Kasumi-1 (cell line): ENCODE measurements at places on chromosomes 16 and 17.
A peak's percentile ranks its signal among the peaks of the same experiment; 100 is the strongest.

DNA sequence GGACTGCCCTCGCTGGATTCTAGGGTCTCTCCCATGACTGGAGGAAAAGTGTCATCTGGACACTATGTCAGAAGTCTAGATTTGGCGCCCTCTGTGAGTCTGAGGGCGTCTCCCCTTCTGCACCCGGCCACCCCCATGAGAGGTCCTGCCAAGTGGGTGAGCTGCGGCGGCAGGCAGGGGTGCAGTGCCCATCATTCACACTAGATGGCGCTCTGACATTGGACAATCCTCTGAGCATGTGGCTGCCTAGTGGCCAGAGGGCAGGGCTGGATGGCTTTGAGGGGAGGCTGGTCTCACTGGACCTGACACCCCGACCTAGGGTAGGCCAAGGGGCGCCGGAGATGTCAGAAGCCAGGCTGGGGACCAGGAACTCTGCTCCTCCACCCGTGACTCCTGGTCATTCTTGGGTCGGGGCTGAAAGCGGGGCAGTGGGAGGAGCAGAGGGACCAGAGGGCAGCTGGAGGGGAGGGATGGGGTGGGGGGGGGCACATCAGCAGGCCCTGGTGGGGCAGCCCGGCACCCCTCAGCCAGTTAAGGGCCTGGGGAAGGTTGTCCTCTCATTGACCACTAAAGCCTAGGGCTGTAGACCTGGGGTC, 28.0 kb downstream of the MRM1 start:
- DNase-seq: peak; percentile 72

DNA sequence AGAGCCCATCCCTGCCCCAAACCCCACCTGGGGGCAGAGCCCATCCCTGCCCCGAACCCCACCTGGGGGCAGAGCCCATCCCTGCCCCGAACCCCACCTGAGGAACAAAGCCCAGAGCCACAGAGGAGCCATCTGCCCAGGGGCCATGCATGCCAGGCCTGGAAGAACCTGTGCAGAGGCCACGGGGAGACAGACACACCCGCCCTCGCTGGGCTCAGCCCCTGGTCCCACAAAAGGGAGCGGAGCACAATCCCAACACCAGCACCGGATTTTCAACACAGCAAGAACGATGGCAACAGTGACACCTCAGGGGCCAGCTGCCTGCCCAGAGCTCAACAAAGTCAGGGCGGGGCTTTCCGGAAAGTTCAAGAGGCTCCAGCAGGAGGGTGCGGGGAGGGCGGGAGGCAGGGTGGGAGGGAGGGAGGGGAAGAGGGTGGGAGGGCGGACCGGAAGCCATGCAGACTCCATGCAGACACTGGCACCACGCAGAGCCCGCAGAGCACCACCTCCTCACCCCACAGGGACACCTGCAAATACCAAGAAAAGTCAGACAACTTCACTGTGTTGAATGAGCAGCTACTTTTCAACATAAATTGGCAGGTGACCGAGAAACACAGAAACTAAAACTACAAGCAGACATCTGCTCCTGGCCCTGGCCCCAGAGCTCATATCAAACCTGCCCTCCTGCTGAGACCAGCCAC, 27.9 kb upstream of the C16orf95 start:
- no peak for DNase-seq

- no peak for DNase-seq
These were observed 508.4 kb upstream of the GOT2 start for GRCh38 chr16:59242556-59242955.

GRCh38 chr16:50153596-50154419, 702 bp downstream of the TENT4B start:
- peak; percentile 14 for DNase-seq

DNA sequence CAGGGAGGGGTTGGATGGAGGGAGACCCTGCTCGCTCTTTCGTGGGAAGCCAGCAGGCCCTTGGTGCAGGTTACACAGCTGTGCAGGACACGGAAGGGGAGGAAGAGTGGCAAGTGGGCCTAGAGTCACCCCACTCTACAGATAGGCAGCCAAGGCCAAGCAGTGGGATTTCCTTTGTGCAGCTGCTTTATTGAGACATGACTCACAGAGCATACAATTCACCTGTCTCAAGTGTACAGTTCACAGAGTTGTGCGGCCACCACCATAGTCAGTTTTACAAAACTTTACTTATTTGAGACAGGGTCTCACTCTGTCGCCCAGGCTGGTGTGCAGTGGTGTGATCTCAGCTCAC, 91.2 kb upstream of the CIBAR2 start:
- no peak for DNase-seq

DNA sequence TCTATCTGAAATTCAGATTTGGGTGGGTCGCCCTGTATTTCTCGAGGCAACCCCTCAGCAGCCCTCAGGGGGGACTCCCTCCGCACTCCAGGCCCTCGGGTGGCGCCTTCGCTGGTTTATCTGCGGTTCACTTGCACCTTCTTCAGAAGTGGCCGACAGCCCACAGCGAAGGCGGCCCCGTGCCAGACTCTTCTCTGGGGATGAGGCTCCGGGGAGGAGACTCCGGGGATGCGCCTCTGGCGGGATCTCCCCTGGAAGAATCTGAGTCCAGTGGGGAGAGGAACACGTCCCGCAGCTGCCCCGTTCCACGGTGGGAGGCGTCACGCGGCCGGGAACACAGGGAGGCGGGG, 63.9 kb upstream of the DNAJA2 start:
- peak; percentile 74 for DNase-seq

DNA sequence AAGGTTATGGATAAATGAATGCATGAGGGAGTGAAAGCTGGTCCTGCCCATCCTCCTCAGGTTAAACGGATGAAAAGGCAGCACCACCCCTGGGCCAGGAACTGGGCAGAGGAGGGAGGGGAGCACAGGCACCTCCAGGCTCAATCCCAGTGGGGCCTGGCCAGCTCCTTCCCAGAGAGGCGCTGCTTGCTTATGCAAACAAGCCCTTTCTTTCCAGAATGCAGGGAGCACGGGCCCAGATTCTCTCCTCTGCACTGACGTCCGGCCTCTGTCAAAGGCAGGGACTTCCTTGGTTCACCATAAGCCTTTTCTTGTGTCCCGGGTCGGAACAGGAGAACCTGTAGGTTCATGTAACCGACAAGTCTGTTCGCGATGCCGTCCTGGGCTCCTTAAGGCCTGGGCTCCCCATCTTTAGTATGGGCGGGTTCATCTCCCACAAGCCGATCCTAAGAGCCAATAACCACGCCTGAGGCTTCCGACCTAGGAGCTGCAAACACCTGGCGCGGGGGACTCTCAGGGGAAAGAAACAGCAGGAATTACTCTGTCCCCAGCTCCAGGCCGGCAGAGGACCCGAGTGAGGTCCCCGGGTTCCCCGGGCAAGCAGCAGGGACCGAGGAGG, 16.3 kb downstream of the ENPP7 start:
- no peak for DNase-seq

GRCh38 chr17:79658811-79659207, 48.0 kb upstream of the RBFOX3 start:
- DNase-seq: peak; percentile 13

DNA sequence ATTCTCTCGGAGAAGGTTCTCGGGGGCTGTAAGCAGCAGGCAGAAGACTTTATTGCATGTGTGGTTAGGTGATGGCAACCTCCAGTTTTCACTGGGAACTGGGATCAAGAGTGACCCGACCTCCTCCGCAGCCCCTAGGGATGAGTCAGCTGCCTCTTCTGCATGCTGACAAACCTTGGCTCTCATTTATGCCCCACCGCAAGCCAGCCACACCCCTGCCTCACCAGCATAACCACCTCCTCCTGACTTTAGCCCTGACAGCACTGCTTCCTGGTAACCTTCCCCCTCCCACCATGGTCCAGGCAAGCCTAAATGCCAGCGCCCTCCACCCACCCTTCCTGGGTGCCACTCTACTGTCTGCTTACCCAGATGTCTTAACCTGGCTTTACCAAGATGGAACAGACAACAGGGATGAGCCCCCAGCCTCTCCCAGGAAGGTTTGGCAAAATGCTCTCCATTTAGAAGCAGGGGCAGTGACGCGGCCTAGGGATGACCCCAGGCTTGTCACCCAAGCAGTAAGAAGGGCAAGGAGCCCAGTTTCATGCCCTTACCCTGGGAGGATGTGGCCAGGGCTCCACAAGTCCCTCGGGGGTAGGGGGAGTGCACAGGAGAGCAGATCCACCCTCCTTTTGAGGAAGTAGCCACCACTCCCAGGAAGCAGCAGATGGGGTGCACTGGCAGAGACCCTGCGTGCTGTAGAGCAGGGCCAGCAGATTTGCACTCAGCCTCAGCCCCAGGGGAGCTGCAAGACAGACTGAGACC, 73.5 kb downstream of the GOSR1 start:
- DNase-seq: peak; percentile 90

DNA sequence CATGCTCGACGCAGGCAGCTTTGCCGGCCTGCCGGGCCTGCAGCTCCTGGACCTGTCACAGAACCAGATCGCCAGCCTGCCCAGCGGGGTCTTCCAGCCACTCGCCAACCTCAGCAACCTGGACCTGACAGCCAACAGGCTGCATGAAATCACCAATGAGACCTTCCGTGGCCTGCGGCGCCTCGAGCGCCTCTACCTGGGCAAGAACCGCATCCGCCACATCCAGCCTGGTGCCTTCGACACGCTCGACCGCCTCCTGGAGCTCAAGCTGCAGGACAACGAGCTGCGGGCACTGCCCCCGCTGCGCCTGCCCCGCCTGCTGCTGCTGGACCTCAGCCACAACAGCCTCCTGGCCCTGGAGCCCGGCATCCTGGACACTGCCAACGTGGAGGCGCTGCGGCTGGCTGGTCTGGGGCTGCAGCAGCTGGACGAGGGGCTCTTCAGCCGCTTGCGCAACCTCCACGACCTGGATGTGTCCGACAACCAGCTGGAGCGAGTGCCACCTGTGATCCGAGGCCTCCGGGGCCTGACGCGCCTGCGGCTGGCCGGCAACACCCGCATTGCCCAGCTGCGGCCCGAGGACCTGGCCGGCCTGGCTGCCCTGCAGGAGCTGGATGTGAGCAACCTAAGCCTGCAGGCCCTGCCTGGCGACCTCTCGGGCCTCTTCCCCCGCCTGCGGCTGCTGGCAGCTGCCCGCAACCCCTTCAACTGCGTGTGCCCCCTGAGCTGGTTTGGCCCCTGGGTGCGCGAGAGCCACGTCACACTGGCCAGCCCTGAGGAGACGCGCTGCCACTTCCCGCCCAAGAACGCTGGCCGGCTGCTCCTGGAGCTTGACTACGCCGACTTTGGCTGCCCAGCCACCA, 9.7 kb downstream of the VASN start:
- DNase-seq: no peak

DNA sequence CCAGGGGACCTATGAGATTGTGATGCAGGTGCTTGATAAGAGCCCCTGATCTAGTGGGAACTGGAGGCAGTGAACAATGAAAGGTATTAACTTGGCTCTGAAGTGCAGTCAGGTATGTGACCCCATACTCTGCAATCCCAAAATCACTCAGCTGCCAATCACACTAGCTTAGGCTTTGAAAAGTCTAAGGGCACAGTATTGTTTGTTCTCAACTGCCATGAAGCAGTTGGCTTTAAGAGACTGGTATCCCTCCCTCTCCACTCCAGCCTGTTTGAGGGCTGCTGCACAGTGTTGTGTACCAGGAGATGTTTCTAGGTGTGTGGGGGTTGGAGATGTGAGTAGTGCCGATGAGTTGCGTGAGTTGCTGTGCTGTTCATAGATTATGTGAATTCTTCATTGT, 2.4 kb downstream of the YPEL2 start:
- DNase-seq: no peak

DNA sequence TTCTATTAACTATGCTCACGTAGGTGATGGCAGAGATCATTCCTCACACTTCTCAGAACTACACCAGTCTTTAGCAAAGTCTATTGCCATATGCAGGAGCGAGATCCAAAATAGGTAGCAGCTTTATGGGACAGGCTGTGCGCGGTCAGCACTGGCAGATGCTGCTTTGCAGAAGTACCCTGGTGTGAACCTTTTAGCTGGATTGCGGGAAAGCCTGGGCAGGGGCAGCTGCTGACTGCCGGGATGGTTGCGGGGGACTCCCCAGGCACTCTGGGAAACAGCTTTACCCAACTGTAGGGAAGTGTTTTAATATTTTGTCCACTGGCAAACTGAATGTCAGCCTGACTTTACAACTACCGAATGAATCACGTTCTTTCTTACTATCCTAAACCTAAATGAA, 251.3 kb downstream of the HS3ST3A1 start:
- DNase-seq: no peak

- DNase-seq: peak; percentile 19
These were observed 11.7 kb downstream of the ZFHX3 start for GRCh38 chr16:73036074-73036826.

GRCh38 chr17:8619294-8619693, 11.2 kb downstream of the MYH10 start:
- DNase-seq: no peak

GRCh38 chr17:80947200-80947940, 44.3 kb upstream of the CHMP6 start:
- no peak for DNase-seq

DNA sequence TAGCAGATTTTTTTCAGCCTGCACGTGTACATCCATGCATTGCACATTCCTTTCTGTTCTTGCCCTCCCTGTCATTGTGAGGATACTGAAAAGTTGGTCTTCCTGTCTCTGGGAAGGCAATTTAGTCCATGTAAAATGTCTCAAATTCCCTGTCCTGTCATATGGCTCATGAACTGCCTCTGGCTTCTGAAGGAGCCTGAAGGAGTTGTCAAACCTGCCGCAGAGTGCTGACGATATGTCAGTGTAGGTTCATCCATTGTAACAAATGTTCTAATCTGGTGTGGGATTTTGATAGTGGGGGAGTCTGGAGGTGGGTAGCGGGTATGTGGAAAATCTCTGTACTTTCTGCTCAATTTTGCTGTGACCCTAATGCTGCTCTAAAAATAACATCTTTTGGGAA, 59.6 kb downstream of the YPEL2 start:
- DNase-seq: no peak

DNA sequence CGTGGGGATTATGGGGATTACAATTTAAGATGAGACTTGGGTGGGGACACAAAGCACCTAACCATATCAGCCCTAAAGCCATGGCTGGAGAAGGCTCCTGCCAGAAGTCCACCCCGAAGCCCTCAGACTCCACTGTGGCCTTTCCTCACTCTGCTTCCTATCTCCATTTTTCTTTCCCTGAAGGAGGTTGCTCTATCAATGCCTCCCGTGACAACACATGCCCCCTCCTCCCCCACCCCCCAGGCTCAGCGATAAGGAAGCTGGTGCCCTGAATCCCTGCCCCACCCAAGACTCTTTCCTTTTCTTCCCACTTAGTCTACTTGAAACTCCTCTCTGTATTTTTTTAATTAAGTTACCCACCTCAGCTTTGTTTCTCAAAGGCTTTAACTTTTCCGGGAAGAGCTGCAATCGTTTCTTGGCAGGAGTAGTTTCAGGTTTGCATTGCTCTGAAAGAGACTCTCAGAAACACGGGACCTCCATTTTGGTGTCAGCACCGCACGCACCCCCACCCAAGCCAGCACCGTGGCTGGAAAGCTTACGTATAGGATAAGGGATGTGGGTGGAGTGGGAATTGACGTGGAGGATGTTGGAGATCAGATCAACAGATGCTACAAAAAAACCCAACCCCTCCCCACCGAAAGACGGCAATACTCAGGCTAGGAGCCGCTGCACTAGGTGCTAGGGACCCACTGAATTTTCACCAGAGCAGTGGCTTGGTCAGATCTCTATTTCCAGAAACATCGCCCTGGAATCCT, 15.2 kb upstream of the CA4 start:
- peak; percentile 30 for DNase-seq
